ENCODE measurements at places on chromosomes 11 and 22. TPM values are rescaled to one million over a fixed set of nuclear protein-coding genes. Genes with fewer than 3 reads are reported as not detected.
A peak's percentile ranks its signal among the peaks of the same experiment; 100 is the strongest.

CLMP gene
- polyA plus RNA-seq, result 0.13 TPM

NRXN2 gene
- not detected for polyA plus RNA-seq

INS gene
- polyA plus RNA-seq, result not detected

HEPACAM gene
- 0.03 TPM for polyA plus RNA-seq

ATL3 gene
- polyA plus RNA-seq, result 21.7 TPM

- no peak for DNase-seq
Observed at GRCh38 chr11:46666516-46666915, 33.9 kb downstream of the ARHGAP1 start.

DNA sequence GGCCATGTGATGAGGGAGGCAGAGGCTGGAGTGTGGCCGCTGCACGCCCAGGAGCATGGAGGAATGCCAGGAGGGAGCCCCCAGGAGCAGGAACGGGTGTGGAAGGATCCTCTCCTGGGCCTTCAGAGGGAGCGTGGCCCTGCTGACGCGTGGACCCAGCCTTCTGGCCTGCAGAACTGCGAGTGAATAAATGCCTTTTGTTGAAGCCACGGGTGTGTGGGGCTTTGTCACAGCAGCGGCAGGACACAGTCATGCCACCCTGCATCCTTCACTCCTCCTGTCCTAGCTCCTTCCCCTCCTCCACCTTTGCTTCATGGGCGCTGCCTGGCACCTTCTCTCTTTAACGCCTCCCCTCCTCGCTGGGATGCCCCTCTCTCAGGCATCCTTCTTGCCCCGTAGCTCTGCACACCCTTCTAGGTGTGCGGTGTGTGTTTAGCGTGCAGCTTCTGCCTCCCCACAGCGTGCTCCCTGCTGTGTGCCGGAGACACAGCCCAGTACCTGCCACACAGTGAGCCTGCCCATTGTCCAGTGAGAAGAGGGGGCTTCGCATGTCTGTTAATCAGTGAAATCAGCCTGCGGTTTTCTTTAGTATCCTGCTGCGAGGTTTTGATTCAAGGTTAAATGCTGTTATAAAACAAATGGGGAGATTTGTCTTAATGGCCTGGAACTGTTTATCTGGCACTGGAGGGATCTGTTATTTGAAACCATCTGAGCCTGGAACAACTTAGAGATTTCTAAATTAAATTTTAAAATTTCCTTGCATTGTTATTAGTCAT, 459.6 kb downstream of the TBC1D22A start:
- peak; percentile 2 for DNase-seq

DNA sequence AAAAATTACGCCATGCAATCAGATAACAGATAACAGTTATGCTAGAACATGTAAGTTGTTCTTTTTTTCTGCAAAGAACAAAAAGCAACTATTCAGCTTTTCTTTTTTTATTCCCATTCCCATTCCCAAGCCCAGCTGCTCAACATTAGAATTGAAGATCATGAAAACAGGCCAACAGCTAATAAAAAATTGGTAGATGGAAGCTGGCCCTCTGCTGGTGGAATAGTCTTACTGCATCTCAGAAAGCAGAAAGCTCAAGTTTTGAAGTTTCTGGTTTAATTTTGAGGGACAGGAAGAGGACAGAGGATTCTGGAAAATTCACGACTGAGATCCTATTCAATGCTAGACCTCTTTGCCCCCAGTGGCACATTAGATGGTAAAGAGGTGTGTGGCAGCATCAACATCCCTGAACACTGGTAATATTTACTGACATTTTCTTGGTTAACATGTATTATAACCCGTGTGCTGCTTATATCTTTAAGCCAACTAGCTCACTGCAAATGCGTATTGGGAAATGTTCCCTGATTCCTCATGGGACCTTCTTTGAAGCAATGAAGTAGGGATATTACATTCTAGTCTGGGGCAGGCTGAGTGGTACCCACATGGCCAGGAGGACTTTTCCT, 591.2 kb downstream of the OPCML start:
- DNase-seq, result peak; percentile 19

GRCh38 chr22:29231971-29232959, 26.6 kb downstream of the EMID1 start:
- DNase-seq, result peak; percentile 36

GRCh38 chr11:69499918-69500284, 18.4 kb downstream of the LINC01488 start:
- DNase-seq, result no peak

- DNase-seq, result no peak
Observed at GRCh38 chr11:39992551-39992950, 1466.9 kb downstream of the LRRC4C start.

DNA sequence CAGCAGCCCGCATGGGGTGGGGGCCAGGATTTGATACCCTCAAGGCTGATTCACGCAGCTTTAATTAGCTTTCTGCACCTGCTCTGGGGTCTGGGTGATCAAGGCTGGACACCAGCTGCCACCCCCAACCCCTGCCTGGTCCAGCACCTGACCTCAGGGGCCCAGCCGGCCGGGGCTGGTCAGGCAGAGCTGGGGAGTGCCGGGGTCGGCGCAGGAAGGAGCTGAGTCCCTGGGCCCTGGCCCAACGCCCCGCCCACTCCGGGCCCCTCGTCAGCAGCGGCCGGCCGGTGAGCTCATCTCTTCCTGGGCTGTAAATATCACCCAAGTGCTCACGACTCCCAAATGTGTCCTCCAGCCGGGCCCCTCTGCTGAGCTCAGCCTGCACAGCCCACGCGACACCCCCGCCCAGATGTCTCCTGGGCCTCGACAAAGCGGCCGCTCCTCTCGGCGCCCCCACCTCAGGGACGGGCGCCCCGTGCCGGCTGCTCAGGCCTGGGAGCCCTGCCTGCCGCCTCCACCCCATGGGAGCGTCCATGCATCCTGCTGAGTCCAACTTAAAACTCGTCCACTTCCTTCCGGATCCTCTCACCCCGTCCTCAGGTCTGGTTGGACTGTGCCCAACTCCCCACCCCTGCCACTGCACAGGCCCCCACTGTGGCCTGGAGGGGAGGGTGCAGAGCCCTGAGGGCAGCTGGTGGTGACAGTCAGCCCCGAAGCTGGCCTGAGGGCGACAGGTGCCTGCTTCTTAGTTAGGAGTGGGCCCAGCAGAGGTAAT, 29.0 kb downstream of the RTN4R start:
- DNase-seq, result peak; percentile 12

- no peak for DNase-seq
Observed at GRCh38 chr11:11108026-11108425, 245.0 kb downstream of the CSNK2A3 start.

GRCh38 chr11:121448431-121448941, 3.6 kb upstream of the SORL1 start:
- DNase-seq, result no peak

DNA sequence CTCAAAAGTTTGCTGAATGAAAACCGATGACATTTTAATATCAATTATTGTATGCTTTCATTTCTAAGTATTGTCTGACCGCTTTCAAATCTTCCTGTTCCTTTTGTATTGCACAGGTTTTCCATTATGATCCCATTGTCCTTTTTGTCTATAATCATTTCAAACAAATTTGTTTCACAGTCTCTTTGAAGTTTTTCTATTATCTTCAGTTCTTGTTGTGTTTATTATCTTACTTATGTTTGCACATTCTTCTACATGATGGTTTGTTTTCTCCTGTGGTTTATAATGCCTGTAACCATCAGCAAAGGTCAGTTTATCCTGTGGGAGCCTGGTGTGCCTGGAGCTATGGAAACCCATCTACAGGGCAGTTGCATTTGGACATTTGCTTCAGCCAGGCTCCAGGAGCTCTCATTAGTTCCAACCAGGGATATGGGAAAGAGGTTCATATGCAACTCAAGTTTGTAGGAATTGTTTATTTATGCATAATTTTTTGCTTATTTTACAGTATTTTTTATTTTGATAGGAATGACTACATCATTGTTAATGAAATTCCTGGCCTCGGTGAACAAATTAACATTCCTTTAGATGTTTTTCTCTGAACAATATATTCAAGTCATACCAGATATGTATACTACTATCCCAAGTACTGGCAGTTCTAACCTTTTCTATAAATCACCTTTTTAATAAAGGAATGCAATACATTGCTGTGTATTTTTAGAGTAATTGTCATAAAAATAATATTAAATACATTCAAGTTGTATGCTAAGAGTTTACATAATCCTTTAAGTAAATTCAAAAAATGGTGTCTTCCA, 179.2 kb downstream of the SBF2 start:
- DNase-seq, result no peak

DNA sequence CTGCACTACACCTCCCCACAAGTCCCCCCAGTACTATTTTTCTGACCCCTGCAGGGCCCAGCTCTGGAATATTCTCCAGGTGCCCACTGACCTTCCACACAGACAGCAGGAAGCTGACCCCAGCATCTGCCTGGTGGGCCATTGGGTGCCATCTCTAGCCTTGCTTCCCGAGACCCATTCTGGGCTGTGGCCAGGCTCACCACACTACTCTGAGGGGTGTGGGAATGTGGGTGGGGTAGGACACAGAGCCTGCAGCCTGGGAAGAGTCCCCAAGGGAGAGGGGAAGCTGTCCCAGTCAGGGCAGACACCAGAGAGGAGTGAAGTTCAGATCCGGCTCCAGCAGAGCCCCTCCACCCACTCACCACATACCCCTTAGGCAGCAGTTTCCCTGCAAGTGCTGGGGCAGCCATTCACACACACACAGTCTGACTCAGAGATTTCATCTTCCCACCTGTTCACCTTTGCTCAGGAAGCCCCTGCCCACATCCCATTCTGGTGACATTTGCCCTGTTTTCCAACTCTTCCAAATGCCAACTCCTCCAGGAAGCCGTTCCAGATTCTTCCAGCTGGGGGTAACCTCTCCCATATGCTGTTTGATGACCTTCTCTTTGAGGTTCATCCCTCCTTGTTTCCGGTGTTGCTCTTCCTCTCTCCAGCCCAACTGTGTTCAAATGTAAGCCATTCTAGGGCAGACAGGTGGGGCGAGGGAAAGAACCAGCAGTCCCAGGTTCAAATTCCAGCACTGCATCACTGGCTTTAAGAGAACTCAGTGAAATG, 1.9 kb downstream of the SLCO2B1 start:
- DNase-seq, result no peak

DNA sequence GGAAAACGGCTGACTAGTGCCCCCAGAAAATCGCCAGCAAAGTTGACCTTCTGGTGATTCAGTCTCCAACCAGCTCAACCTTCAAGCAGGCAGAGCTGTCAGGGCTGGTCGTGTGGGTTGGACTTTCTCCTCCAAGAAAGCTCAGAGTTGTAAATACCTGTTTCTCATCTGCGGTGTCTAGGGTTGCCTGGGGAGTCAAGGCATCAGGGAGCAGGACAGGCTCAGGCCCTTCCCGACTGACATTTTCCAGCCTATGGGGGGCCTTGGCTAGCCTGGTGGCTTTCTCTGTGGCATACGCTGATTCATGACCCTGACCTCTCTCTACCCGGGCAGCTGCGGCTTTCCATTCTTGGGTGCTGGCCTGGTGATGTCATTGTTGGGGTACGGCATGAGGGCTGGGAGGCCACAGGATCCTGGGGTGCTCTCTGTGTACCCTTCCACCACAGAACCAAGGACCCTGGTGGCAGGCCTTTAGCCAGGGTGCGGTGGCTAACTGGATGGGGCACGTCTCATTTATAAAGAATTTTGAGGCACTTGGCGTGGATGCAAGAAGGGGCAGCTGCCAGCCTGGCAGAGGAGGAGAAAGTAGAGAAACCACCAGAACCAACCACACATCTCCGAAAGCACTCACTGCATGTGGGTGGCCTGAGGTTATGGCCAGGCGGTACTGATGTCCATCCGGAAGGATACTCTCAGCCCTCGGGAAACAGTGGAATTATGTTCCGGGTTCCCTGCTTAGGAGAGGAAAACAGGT, 64.9 kb downstream of the BCR start:
- DNase-seq, result no peak
